ENCODE measurements at places on chromosomes 4 and X. TPM values are rescaled to one million over a fixed set of nuclear protein-coding genes. Genes with fewer than 3 reads are reported as not detected.

GRCh38 chrX:19303256-19303880, 40.4 kb upstream of the PDHA1 start:
- H3K27me3 ChIP-seq: no peaks in the 10 kb centered on the region

- no peak overlapping the region for H3K4me3 ChIP-seq
- no peaks in the 10 kb centered on the region for H3K27me3 ChIP-seq
- H3K4me1 ChIP-seq: peaks cover 10% of the 10 kb centered on the region
- DNase-seq: no peak
- H3K36me3 ChIP-seq: peaks cover 7% of the 10 kb centered on the region
- no peak overlapping the region for H3K27ac ChIP-seq
Observed at GRCh38 chrX:148774276-148774675, 273.9 kb downstream of the AFF2 start.

GRCh38 chrX:123081776-123082175, 102.3 kb upstream of the GRIA3 start:
- no peak overlapping the region for H3K27ac ChIP-seq
- H3K36me3 ChIP-seq: no peaks in the 10 kb centered on the region

DNA sequence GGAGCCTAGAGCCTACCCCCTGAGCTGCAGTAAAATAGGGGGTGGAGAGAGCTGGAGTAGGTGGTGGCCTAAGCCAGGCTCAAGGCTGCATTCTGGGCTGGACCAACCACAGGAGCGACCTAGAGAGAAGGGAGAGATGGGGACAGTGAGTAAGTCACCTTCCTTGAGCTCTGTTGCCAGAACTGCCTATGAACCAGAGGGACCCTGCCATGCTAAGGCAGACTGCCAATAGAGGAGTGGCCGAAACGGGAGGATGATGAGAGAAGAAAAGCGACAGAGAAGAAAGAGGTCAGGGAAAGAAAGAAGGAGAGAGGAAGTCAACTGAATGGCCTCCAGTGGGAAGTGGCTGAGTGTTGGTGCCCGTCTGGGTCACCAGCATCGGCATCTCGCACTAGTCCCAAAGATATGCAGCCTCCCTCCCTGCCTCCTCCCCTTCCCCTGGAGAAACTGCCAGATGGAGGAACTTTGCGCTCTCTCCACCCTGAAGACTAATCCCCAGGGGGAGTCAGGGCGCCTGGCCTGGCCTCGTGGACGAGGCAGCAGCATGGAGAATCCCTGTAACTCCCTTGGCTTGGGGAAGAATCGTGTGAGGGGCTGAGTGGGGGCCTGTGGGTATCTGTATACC, 28.8 kb downstream of the ELF4 start:
- no peak overlapping the region for H3K4me3 ChIP-seq
- H3K36me3 ChIP-seq: no peaks in the 10 kb centered on the region
- DNase-seq: no peak

GRCh38 chrX:64885850-64886249, 90.4 kb downstream of the ZC4H2 start:
- peak; percentile 34 for DNase-seq
- H3K4me3 ChIP-seq: no peak overlapping the region
- H3K4me1 ChIP-seq: no peaks in the 10 kb centered on the region
- H3K27ac ChIP-seq: no peak overlapping the region

GRCh38 chr4:53113431-53114225, 251.5 kb downstream of the RASL11B start:
- H3K4me3 ChIP-seq: no peak overlapping the region
- H3K36me3 ChIP-seq: no peaks in the 10 kb centered on the region
- no peaks in the 10 kb centered on the region for H3K27me3 ChIP-seq
- H3K27ac ChIP-seq: no peak overlapping the region
- DNase-seq: no peak

DNA sequence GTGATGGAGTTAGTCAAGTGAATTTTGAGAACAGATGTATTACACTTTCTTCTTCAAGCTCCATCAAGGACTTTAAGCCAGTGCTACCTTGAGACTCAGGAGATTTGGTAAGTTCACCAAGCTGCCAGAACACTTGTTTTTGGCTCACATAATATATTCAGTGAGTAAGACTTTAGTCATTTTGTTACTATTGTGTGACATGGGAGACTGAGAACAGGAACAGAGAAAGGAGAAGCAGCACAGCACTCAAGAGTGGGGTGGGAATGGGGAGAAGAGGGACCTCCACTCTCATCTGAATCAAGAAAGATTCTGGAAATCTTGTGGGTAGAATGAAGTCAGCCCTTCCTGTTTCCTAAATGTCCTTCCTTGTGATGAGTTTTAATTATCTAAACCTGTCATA, 87.3 kb upstream of the TET2 start:
- peaks cover 15% of the 10 kb centered on the region for H3K4me1 ChIP-seq
- H3K36me3 ChIP-seq: no peaks in the 10 kb centered on the region
- H3K27ac ChIP-seq: no peak overlapping the region
- no peaks in the 10 kb centered on the region for H3K27me3 ChIP-seq
- no peak overlapping the region for H3K4me3 ChIP-seq

DNA sequence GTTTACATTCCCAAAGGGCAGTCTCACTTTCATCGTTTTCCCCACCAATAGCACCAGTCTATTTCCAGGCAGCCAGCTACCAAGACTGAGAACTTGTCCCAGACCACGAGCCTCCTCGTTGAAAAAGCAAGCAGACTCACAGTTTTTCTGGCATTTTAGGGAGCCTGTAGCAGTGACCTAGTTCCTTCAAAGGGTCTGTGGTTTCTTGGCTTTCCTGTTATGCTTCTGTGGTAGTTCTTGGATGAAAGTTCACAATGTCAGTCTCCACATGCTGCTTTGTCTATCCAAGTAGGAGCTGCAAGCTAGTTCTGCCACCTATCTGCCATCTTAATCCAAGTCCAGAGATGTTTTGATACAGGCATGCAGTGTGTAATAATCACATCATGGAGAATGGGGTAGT, 151.6 kb upstream of the ZC4H2 start:
- peaks cover 30% of the 10 kb centered on the region for H3K36me3 ChIP-seq
- H3K4me3 ChIP-seq: no peak overlapping the region
- no peak overlapping the region for H3K27ac ChIP-seq
- H3K4me1 ChIP-seq: no peaks in the 10 kb centered on the region
- DNase-seq: no peak

Gene RBMX2
- 23.4 TPM for total RNA-seq

Gene DIPK2B
- not detected for total RNA-seq

Gene ZCCHC18
- 2.6 TPM for total RNA-seq

Gene SLC7A11
- total RNA-seq: 10.1 TPM

Gene GAGE12H
- not detected for total RNA-seq

Gene BST1
- total RNA-seq: 1.9 TPM

All from WTC11 (cell line).